ENCODE measurements at places on chromosomes 7 and 10. TPM values are rescaled to one million over a fixed set of nuclear protein-coding genes. Genes with fewer than 3 reads are reported as not detected.

DNA sequence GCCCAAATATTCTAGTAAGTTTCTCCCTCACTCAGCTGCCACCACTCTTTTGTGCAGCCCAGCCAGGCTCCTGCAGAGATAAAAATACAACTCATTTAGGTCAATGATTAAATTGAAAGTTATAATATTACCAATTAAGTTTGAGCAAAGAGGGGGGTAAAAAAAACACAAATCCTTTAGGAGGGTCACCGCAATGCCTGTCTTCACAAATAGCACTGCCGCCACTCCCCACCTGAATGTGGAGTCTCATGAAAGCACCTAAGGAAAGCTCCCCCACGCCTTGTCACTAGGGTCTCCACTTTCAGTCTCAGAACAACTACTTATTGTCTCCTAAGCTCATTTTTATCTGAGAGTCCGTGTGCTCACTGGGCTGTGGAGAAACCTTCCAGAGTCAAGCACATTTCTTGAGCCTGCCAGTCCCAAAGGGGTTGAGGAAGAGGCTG is 148.7 kb downstream of the FGFR2 start:
- DNase-seq, result no peak

GRCh38 chr10:96072674-96073073 is 29.3 kb downstream of the CCNJ start:
- DNase-seq, result peak; percentile 63

DNA sequence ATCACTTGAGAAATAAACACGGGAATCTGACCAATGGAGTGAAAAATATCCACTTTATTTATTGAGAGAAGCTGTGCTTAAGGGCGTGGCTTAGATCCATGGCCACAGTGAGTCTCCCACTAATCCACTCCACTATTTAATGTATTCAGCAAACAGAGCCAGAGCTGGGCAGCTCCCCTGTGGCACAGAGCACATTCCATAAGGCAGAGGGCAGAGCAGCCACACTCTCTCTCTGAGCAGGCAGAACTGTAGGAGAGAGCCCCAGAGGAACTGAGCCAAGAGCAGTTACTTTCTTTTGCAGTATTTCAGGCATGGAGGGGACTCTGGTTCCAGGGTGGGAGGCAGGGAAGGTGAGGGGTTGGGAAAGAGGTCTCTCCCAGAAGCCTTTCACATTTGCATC is 106.0 kb downstream of the GALNT17 start:
- DNase-seq, result no peak

The GIMAP8 gene
- not detected for total RNA-seq

GRCh38 chr7:28433699-28434219 is 21.4 kb downstream of the CREB5 start:
- peak; percentile 24 for DNase-seq

GRCh38 chr10:129963641-129964501 is at the start of gene EBF3:
EBF3 (minus strand) TSS chr10:129964274; CDS start chr10:129963768, 506 bp downstream.
- no peak for DNase-seq

The CAV1 gene
- total RNA-seq, result 219 TPM

DNA sequence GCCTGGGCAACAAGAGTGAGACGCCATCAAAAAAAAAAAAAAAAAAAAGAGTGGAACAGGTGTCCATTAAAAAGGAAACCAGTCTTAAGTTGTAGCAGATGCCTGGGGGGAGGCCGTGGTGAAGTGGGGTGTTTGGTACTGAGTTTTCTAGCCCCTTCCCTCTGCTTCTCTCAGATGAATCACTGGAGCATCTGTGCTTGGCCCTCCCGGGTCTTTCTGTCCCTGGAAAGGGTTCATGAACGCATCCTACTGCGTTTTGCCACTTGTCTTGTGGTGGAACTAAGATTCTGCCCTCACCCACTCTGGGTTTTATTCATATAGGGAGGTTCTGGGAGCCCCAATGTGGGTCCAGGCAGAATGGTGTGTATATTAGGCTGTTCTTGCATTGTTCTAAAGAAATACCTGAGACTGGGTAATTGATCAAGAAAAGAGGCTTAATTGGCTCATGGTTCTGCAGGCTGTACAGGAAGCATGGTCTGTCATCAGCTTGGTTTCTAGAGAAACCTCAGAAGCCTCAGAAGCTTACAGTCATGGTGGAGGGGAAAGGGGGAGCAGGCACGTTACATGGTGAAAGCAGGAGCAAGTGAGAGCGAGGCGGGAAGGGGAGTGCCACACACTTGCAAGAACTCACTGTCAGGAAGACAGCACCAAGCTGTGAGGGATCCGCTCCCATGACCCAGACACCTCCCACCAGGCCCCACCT is 63.5 kb downstream of the CAMK1D start:
- DNase-seq, result no peak

DNA sequence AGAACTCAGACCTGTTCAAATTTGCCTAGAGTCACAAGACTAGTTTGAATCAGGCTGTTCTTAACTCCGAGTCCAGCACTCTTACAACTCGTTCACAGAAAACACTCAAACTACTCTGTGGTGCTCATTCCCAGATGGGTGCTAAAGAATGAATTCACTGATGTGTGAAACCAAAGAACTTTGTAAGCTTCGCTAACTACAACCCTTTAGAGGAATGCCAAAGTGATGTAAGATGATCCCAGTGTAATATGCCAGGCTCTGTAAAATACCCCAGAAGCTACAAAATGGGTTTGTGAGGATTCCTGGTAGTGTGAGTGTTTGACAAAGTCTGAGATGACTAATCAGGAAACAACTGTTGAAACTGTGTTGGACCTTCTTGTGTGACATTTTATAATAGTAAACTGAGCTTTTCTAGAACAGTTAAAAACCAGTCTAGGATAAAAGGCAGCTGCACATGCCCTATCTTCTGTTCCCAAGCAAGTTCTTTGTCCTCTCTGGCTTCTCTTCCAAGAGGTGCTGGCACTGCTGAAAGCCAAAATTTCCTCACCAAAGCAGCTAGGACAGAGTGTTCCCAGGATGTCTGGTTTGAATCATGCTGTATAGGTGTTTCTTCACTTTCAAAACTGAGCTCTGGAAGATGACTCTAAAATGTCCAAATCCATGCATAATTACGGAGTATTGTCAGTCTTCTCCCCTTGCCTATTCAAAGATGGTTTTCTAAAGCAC is 527.6 kb downstream of the SORCS1 start:
- no peak for DNase-seq

All from A172 (cell line).